Fibroblast of lung (primary cell): ENCODE measurements at places on chromosomes 13 and 19. TPM values are rescaled to one million over a fixed set of nuclear protein-coding genes. Genes with fewer than 3 reads are reported as not detected.

Gene ZNF844
- total RNA-seq = 8.2 and 15.4 TPM in 2 replicates

DNA sequence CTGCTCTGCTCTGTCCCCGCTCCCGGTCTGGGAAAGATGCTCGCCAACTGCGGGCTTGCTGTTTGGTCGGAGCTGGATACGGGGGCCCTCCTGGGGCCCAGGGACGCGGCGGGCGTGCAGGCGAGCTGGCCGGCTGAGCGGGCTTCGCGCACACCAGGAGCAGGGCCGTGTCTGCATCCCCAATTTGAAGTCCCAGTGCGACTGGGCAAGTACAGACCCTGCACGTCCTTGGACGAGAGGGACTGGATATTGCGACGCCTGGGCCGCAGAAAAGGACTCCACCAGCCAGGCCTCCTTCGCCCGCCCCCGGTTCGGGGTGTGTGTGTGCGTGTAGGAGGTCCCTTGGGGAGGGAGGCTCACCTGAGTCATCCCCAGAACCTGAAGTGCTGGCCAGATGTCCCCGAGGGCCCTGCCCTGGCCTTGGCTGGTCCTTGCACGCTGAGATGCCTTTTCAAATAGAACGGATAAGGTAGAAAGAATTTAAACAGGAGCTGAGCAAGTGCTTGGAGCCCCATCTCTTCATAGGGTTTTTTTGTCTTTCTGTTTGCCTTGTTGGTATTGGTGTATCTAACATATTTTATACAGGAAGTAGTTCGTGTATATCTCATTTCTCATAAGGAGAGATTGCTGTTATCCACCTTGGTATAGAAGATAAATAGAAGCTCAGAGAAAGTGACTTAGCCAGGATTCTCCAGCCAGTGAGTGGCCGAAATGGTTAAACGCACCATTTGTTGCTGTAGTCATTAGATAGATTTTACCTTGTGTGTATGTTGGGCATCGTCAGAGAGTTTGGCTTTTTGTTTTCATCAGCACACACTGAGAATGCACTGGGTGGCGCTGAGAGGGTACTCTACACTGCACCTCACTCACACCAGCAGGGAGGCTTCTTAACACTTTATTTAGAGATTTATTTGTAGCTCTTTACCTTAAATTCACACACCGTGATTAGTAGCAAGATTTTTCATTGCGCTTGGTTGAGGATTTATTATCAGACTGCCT lies 1.1 kb downstream of the NAXD start:
- DNase-seq = peak; percentile 63

DNA sequence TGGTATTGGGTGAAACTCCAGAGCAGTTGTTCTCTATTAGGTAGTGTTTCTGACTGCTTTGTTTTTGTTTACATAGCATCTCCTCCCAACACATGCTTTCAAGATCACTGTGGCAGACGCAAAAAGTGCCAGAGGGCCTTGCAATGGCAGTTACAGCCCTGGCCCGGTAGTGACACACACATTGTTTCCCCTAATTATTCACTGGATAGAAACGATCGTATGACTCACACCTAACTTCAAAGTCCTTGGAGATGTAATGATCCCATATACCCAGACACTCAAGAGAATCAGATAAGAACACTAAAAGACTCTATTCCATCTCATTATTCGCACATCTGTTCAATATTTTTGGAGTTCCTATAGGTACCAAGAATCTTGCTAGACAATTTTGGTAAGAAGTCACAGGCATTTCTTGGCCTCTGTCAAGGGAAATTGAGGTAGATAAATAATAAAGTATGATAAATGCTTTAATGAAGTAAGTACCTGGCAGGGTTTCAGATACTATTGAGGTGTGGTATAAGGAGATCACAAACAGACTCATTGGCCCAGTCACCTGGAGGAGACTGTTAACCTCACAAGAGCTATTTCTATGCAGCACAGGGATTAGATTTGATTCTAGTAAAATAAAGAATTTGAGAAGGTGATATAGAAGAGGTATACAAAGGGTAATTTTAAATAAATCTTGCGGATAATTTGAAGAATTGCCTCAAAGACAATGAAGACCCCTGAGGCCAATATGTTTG lies 485.3 kb downstream of the SLITRK6 start:
- DNase-seq = peak; percentile 7

DNA sequence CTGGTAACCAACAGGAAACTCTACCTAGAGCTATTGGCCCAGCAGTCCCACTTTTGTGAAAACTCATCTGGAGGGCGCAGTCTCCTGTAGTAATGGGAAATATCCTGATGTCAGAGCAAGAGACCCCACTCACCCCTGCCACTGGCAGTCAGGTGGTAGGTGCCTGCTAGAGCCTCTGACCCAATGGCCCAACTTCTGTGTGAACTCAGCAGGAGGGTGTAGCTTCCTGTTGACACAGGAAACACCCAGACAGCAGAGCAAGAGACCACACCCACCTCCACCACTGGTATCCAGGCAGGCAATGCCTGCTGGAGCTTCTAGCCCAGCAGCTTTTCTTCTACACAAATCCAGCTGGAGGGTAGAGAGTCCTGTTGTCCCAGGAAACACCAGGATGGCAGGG lies 1176.8 kb upstream of the PRR20A start:
- no peak for DNase-seq

- peak; percentile 58 for DNase-seq
These were observed 6.6 kb upstream of the GADD45B start for GRCh38 chr19:2469102-2469914.
